Cerebellar nuclear complex (tissue), 1 donor: ENCODE measurements at places on chromosomes 3 and 15.
A peak's percentile ranks its signal among the peaks of the same experiment; 100 is the strongest.

DNA sequence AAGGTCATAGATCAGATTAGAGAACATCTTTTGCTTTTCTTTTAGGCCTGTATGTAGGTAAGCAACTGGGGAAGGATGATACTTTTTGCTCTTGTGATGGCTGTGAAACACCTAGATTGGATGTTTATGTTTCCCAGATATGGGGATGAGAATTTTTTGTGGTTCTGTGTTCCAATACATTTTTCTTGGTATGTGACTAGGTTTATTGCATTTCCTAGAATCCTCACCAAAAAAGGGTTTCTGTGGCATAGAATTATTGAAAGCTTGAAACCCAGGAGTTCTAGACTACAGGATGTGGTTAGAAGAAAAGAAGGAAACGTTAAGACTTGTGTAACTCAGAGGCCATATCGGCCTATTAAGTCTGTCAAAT is 25.8 kb downstream of the OXNAD1 start:
- DNase-seq, result no peak

- DNase-seq, result no peak
Observed at GRCh38 chr15:69842851-69843250, 254.9 kb downstream of the TLE3 start.

GRCh38 chr3:122189357-122189756 is 5.9 kb downstream of the CASR start:
- no peak for DNase-seq

- no peak for DNase-seq
Observed at GRCh38 chr3:10389995-10390394, 69.1 kb upstream of the SEC13 start.

GRCh38 chr3:59856934-59857460 is 807.2 kb upstream of the CFAP20DC start:
- DNase-seq, result no peak

DNA sequence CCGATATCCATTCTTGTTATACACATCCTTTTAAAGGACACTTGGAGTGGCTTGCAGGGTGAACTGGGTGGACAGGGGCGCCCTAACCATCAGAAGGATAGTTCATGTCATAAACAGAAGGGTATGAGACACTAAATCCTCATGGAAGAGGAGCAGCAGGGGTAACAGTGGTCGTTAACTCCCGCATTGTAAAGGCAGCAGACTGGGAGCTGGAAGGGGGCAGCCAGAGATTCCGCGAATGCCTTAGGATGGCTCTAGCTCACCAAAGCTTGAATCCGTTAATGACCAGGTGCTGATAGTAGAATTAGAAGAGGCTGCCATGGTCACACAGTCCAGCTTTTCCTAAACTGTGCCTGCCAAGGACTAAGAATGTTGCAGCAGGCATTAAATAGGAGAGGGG is 85.2 kb upstream of the ANKRD34C start:
- DNase-seq, result no peak

GRCh38 chr15:42707873-42708544 is 28.9 kb downstream of the CDAN1 start:
- no peak for DNase-seq

GRCh38 chr3:21330293-21330692 is 420.7 kb downstream of the ZNF385D start:
- DNase-seq, result no peak

- no peak for DNase-seq
Observed at GRCh38 chr3:14188041-14188754, 9.6 kb downstream of the LSM3 start.

GRCh38 chr3:13112521-13113345 is 39.5 kb upstream of the IQSEC1 start:
- DNase-seq, result no peak

DNA sequence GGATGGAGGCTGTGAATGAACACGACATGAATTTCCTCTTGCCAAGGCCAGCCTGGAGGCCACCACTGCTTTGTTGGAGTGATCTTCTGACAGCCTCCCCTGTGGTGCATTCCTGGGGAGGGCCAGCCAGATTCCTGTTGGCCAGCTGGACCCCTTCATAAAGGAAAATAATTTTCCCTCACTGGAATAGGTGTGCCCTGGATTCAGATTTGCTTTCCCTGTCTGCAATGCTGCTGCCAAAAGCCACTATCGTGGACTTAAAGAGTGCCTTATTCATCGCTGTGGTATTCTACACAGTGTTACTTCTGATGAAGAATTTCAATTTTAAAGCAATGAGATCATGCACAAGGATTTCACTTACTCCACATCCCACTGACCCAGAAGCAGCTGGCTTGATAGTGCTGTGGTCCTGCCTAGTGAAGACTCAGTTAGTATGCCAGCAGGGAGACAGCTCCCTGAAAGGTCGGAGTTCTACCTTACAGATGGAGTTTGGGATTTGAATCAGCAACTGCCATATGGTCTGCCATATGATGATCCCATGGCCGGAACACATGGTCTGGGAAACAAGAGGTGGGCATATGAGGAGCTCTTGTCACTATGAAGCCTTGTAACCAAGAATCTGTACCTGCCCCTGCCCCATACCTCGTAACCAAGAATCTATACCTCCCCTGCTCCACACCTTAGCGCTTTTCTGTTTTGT is 145.2 kb downstream of the KLF13 start:
- peak; percentile 54 for DNase-seq

DNA sequence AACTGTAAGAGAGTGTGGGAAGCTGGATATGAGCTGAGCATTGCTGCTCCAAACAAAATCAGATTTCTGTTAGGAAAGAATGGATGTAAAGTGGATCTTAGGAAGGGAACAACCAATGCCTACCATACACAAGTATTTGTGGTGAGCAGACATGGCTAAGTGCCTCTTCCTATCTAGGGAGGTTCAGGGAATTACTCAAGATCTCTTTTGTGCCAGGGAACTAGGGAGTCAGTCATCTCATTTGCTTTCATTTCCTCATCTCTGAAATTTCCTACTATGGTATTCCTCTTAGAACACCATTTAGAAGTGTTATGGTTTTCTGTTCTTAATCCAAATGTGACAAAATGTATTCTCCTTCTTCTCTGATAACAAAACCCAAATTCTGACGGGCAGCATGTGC is 396.5 kb downstream of the FHIT start:
- no peak for DNase-seq

- no peak for DNase-seq
Observed at GRCh38 chr3:174355505-174355904, 503.6 kb upstream of the NAALADL2 start.

DNA sequence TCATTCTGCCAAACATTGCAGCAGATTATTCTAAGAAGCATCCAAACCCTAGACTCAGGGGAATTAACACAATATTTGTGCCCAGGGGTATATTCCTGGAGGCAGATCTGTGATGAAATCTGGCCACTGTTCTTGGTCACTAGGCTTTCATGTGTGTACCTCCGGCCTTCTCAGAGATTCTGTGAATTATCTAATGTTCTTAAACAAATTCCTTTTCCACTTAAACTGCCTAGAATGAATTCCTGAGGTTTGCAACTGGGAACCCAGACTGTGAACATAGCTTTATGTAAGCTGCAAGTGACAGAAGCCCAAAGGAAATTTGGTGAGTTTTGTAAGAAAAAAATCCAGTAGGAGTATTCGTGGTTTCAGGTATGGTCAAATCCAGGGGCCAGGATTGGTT is 20.7 kb upstream of the CTNNB1 start:
- DNase-seq, result no peak
